ENCODE measurements at places on chromosomes 16 and 17.

GRCh38 chr17:4986951-4987766, at the start of gene CAMTA2:
TSS of gene CAMTA2 (minus strand) at chr17:4987675. CDS start at chr17:4986222, 1,453 bp downstream.
- no peak for DNase-seq

GRCh38 chr17:58375811-58376210, 23.8 kb upstream of the SUPT4H1 start:
- no peak for DNase-seq

DNA sequence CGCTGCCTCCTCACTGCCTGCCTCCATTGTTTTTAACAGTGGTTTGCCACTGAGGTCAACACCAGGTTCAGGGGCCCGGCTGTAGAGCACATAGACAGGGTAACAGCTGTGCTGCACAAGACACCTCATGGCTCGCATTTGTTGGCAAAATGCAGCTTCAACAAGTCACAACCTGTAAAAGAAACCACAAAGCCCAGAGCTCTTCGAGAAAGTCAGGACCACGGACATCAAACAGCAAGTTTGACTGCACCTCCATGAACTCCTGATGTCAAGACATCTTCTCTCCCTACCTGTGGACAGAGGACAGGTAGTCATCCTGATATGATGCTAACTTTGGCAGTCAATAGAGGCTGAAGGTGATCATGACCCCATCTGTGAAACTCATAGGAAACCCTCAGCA, 142.4 kb upstream of the SOX9 start:
- no peak for DNase-seq

GRCh38 chr16:31467151-31467773, 4.7 kb upstream of the TGFB1I1 start:
- no peak for DNase-seq

GRCh38 chr16:86986136-86986535, 331.1 kb downstream of the C16orf95 start:
- DNase-seq: no peak

- DNase-seq: no peak
Observed at GRCh38 chr17:41413353-41413957, 10.9 kb downstream of the KRT37 start.

- no peak for DNase-seq
Observed at GRCh38 chr16:23391381-23392222, 61.4 kb downstream of the COG7 start.

DNA sequence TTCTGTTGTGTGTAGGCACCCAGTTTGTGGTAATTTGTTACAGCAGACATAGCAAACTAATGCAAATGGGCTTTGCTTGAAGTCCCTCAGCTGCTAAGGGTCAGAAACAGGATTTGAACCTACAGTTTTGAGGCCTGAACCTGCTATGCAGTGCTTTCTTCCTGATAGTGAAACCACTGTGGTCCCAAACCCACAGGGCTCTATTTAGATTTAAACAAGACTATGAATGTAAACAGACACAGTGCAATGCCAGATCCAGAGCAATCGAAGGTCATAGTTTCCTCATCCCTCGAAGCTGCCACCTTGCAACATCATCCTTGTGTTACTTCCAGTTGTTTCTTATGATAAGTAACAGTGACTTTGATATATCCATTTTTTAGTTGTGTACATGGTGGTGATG, 630.2 kb downstream of the WWOX start:
- DNase-seq: no peak
